ENCODE measurements at places on chromosomes 6 and 20.

DNA sequence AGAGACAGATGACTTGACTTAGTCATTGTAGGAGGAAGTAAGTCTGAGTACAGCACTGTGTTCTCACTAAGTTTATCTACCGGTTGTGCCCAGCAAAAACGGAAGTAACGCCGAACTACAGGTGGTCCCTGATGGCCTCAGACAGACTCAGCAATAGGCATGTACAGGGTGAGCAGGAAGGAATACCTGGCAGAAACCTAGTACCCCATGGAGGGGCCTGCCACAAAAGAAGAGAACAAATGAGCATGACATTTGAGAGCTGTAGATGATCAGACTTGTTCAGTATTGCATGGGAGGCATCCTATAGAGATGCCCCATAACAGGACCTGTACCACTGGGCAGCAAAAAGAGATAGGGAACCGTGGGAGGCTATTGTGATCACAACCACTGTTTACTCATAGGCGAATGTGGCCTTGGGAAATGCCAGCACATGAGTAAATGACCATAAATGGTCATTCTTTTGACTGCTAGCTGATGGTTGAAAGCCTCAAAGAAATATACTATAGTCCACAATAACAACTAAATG lies 106.4 kb upstream of the TAB2 start:
- no peak for DNase-seq

GRCh38 chr6:5325173-5325572 lies 63.9 kb downstream of the FARS2 start:
- no peak for DNase-seq

- no peak for DNase-seq
These were observed 83.4 kb downstream of the GINS1 start for GRCh38 chr20:25490656-25491445.

DNA sequence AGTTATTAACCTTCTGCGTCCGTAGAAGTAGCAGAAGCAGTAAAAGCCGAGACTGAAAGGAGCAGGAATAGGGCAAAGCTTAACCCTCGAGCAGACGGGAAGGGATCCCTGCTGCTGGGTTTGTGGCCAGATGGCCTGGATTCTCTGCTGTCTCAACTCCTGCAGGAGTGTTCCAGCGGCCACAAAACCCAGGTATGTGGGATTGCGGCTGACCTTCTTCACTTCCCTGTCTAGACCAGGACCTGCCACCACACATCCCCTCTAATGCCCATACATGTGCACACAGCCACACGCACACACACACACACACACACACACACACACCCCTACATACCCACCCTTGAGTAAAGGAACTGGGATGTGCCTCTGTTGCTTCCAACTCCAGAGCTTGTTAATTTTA lies 33.1 kb upstream of the TNFRSF21 start:
- DNase-seq = no peak

DNA sequence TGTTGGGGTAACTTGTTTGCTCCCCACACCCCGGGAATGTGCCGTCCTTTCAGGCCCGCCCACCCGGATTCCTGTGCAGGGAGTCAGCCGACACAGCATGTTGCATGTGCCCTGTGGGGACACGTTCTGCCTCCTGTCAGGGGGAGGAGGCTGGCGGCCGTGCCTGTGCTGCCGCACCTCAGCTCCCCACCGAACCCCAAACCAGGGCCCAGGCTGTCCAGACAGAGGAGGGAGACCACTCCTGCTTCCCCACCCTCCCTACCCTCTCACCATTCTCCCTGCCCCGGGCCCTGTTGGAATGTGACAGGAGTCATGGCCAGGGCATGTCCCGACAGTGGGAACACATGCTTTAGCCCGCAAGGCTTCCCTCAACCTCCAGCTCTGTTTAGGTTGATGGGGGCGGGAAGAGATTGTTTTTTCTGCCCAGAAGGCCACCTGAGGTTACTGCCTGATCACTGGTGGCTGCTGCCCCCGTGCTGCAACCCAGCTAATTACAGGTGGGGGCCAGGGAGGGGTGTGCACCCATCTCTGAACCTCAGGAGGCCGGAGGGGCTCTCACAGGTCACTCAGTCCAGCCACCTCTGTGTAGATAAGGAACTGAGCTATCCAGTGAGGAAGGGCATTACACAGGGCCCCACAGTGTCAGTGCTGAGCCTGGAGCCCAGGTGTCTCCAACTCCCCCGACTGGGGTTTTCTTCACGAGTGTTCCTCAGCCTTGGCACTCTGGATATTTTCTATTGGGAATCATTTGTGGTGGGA lies 13.6 kb downstream of the LRRC73 start:
- peak; percentile 54 for DNase-seq

- DNase-seq = no peak
These were observed 12.0 kb downstream of the AARS2 start for GRCh38 chr6:44301106-44301505.

DNA sequence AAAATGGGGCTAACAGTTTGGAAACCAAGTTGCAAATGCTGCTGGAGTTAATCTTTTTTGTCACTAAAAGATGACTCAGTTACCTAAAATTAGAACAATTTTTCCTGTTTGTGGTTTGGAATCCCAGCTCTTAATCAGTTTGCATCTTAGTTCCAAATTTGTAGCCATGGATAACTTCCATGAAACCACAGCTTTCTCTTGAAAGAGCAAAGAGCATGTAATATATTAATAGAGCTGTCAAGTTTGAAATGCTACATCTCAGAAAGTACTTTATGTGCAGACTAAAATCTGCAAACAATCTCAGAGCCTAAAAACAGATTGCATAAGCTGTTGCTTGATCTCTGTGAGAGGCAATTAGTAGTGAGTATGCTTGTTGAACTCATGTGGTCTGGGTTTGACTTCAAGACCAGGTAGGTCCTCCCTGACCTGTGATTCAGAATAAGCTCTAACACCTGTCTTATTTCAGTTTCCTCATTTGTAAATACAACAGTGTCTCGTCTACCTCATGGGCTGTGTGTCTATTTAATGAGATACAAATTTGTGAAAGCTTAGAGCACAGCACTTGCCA lies 23.5 kb downstream of the DHX35 start:
- DNase-seq = no peak

DNA sequence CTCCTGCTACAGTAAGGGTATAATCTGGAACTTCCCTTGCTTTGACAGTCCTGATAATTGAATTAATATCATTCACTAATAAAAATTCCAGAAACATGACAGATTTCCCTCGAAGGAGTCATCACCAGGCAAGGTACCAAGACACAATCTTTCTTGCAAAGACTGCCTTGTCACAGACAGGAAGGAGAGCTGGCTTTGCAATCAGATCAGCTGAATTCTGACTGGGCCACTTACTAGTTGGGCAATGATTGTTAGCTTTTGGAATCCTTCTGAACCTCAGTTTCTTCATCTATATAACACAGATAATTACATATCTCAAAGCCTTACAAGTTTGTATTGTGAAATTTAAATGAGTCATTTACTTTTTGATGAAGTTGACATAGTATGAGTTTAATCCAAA lies 344.2 kb downstream of the RFPL4B start:
- no peak for DNase-seq

Measured in left ventricle myocardium superior (tissue), 1 donor.